ENCODE measurements at places on chromosomes 13 and 19.
A peak's percentile ranks its signal among the peaks of the same experiment; 100 is the strongest.

DNA sequence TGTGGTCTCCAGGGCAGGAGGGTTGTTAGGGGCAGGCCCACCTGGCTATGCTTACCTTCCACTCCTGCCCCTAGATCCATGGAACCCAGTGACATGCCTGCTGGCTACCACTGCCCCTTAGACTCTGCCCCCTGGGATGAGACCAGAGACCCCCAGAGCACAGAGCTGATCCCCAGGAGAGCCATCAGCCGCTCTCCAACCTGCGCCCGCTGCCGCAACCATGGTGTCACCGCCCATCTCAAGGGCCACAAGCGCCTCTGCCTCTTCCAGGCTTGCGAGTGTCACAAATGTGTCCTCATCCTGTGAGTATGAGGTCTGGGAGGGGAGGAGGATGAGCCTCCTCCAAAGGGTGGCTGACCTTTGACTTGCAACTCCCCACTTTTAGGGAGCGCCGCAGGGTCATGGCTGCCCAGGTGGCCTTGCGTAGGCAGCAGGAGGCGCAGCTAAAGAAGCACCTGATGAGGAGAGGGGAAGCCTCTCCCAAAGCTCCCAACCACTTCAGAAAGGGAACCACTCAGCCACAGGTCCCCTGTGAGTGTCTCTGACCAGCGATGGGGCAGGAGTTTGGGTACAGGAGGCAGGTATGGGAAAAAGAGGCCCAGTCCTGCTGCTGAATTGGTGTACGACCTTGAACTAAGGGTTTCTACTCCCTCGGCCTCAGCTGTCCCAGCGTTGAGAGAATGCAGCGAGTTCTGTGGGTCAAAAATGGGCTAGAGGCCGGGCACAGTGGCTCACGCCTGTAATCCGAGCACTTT is 2.7 kb downstream of the DMRTC2 start:
- no peak for DNase-seq
- H3K27me3 ChIP-seq, result peaks cover 30% of the 10 kb centered on the region
- H3K4me3 ChIP-seq, result no peak overlapping the region

- peaks cover 75% of the 10 kb centered on the region for H3K36me3 ChIP-seq
- DNase-seq, result peak; percentile 72
- H3K27me3 ChIP-seq, result no peaks in the 10 kb centered on the region
- H3K27ac ChIP-seq, result peak overlapping the region; percentile 49
- H3K4me1 ChIP-seq, result no peaks in the 10 kb centered on the region
- no peak overlapping the region for H3K4me3 ChIP-seq
These were observed 21.2 kb downstream of the PCID2 start for GRCh38 chr13:113187263-113187669.

DNA sequence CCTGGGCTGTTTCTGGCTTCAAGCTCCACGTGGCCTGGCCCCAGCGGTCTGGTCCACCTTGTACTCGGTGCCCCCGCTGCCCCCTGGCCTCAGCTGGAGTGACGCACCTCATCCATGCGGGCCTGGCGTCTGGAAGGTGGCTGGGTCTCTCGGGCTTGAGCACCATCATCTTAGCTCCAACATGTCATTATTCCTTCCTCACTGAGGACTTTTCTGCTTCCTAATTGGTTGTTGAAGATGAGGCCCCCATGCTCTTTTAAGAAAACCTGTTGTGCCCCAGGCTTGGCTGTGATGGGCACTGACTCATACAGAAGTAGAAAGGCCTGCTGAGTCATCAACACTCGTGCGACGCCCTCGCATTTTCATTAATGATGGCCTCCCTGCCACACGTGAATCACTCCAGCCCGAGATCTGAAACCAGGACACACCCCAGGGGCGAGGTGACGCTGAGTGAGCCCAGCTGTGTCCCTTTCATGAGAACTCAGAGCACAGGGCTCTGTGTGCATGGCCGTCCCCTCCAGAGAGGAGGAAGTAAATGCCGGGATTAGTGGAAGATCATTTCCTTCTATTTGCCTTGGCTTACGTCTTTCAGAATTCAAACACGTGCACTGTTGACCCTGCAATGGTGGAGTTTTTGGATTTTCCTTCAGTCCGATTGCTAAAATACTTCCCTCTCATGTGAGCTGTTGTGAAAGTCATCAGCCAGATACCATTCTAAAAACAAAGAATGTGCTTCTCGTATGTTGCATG is 14.0 kb upstream of the GJA3 start:
- H3K27me3 ChIP-seq, result no peaks in the 10 kb centered on the region
- H3K4me1 ChIP-seq, result no peaks in the 10 kb centered on the region
- no peaks in the 10 kb centered on the region for H3K36me3 ChIP-seq
- DNase-seq, result peak; percentile 95
- no peak overlapping the region for H3K4me3 ChIP-seq

DNA sequence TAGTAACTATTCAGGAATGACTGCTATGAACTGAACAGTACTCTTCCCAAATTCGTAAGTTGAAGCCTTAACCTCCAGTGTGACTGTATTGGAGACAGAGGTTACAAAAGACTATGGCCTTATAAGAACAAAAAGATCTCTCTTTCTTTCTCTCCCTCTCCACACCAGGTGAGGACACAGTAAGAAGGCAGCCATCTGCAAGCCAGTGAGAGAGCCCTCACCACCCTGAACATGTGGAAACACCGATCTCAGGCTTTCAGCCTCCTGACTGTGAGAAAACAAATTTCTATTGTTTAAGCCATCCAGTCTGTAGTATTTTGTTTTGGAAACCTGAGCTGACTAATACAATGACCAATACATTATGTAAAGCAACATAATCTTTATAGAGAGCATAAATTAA is 888.9 kb downstream of the SLITRK1 start:
- no peak overlapping the region for H3K4me3 ChIP-seq
- H3K27ac ChIP-seq, result no peak overlapping the region
- no peaks in the 10 kb centered on the region for H3K36me3 ChIP-seq

DNA sequence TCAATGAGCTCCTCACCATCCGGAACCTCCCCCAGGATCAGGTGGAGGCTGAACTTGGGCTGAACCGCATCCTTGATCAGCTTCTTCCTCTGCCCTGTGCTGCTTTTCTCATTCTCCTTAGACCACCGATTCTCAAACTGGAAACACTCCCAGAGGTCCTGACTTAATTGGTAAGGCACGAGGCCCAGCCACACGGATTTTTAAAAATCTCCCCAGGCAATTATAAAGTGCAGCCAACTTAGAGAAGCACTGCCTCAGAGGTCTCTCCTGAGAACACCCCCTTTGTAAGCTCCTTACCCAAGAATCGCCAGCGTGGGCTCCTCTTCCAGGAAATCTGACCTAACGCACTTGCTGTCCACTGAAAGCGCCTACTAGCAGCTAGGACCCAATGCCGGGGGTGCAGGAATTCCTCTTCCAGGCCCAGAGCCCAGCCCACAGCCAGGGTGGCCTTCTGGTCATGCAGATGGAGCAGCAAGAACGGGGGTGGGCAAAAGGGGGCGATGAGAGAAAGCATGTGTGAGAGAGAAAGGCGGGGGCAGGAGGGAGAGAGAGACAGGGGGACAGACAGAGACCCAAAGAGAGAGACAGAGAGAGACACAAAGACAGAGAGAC is 66.9 kb upstream of the CACNA1A start:
- H3K4me1 ChIP-seq, result no peaks in the 10 kb centered on the region
- peaks cover 7% of the 10 kb centered on the region for H3K27me3 ChIP-seq
- no peak overlapping the region for H3K27ac ChIP-seq
- no peaks in the 10 kb centered on the region for H3K36me3 ChIP-seq
- DNase-seq, result no peak

- H3K4me3 ChIP-seq, result no peak overlapping the region
- H3K27ac ChIP-seq, result no peak overlapping the region
- no peak for DNase-seq
- H3K27me3 ChIP-seq, result no peaks in the 10 kb centered on the region
These were observed 15.2 kb downstream of the LNX2 start for GRCh38 chr13:27605099-27605498.

- H3K4me1 ChIP-seq, result peaks cover 26% of the 10 kb centered on the region
- H3K27me3 ChIP-seq, result peaks cover 29% of the 10 kb centered on the region
- peak; percentile 29 for DNase-seq
These were observed 10.7 kb downstream of the LMTK3 start for GRCh38 chr19:48500830-48501493.

Data from stomach (tissue), 19 donors.